ENCODE measurements at places on chromosomes 4 and X.

- DNase-seq: no peak
These were observed 35.0 kb downstream of the LHFPL1 start for GRCh38 chrX:112644713-112645112.

- no peak for DNase-seq
These were observed 81.0 kb downstream of the PCDH18 start for GRCh38 chr4:137451172-137451825.

DNA sequence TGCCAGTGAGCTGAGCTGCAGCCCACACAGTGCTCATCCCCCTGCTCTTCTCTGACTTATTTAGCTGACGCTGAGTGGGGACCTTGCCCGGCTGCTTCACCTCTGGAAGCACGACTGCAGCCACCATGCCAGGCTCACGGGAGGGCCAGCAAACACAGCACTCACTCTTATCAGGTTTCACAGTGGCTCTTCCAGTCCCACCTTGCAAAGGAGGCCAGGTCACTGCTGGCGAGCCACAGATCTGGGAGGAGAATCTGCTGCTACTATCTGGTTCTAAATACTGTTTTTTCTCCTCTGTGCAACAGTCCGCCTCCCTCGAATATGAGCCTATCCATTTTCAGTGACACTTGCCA lies 6.7 kb upstream of the SPON2 start:
- DNase-seq: peak; percentile 18

- DNase-seq: no peak
These were observed 48.0 kb downstream of the KLHL34 start for GRCh38 chrX:21610168-21610567.

GRCh38 chr4:24172406-24172805 lies 282.6 kb upstream of the PPARGC1A start:
- no peak for DNase-seq

Measured in NCI-H526 treated with DMSO at 0.1 percent for 48 hours (cell line).